ENCODE measurements at places on chromosomes 3 and 15. TPM values are rescaled to one million over a fixed set of nuclear protein-coding genes. Genes with fewer than 3 reads are reported as not detected.

The TIGIT gene
- total RNA-seq: 0.29 TPM

The PTX3 gene
- 10.1 TPM for total RNA-seq

The C15orf39 gene
- 7.7 TPM for total RNA-seq

The OR5K3 gene
- not detected for total RNA-seq

DNA sequence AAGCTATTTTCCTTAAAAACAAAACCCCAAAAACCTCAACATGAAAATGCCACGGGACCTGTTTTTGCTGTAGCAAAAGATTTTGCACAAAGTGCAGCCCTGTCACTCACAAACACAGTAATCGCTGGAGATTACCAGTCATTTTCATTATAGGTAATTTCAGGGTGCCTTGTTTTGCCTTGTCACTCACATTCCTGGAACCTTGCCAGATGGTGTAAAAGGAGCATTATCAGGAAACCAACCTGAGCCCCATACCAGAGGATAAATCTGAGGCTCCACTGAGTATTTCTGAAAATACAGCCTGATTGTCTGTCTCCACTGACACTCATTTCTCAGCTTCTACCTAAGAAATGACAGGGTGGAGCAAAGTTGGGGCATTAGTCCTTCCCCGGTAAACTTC lies 791.3 kb upstream of the LMCD1 start:
- no peak for DNase-seq

DNA sequence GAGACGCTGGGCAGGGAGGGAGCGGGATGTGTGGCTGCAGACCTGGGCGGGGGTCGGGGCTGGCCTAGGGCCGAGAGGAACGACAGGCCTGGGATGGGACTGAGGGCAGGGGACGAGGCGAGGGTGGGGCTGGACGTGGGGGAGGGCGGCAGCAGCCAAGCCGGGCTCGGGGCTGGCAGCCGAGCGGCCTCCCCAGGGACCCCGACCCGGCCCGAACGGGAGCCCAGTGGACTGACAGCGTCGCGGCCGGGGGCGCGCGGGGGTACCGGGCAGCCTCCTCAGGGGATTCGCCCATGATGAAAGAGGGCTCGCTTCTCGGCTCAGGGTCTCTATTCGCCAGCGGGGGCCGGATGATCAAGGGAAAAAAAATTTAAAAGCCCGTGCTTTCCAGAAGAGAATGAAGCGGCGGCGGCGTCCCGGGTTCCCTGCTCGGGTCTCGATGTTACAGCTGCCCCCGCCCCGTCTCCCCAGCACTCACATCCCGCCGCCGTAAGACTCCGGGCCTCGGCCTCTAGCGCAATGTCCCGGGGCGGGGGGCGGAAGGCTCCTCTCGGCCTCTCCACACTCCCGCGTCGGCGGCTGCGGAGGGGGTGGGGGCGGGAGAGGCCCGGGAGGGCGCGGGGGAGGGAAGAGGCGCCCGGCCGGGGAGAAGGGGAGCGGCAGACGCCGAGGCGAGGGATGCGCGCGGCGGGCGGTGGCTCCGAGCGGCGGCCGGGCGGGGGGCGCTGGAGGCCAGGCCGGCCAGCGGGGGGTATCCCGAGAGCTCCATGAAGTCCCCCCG lies 4.3 kb downstream of the PTH1R start:
- no peak for DNase-seq

DNA sequence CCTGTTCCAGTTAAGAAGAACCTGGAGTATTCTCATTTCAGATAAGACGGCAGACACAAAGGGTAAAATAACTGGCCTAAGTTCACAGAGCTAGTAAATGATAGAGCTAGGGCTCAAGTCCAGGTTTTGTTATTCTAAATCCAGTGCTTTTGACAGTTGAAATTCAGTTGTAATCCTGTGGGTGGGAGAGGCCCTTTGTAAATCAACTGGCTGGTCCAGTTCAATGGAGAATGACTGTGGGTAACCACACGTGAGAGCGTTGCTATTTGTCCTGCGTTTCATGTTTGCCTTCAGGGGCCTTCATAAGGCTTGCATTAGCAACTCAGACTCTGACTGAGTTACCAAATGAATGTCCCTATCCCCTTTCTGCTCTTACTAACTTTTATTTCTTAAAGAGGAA lies 24.2 kb upstream of the CD96 start:
- DNase-seq: no peak

GRCh38 chr3:40661284-40661683 lies 136.5 kb downstream of the ZNF621 start:
- DNase-seq: no peak

- DNase-seq: no peak
These were observed 28.0 kb upstream of the DCUN1D1 start for GRCh38 chr3:183008303-183008702.

GRCh38 chr15:70358871-70359647 lies 261.3 kb upstream of the TLE3 start:
- DNase-seq: peak; percentile 8

DNA sequence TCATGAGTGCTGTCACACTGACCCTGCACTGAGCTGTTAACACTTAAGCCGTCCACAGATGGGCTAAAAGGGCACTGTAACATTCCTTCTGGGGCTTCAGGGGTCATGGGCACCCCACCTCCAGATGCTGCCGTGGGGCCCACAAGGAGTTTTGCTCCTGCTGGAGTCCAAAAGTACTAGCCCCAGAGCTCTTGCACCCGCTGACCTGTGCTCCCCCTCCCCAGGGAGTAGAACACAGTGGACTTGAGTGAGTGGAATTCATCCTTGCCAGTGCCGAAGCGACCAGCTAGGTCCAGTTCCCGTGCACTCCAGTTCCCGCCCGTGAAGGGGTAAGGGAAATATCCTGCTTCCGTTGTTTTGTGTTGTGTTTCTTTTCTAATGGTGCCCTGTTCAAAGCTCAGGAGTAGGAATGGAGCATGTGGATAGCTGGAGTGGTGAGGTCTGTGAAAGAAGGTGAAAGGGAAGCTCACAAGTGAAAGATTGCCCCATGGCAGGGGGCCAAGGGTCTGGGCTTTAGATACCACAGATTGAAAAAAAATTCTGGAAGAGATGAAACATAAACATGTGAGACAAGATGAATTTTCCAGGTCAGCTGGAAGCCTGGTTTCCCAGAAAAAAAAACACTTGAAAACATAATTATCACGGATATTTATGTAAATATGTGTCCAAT lies 36.6 kb downstream of the SLCO2A1 start:
- DNase-seq: no peak

- no peak for DNase-seq
These were observed 31.7 kb upstream of the MAP4 start for GRCh38 chr3:48047841-48048464.

DNA sequence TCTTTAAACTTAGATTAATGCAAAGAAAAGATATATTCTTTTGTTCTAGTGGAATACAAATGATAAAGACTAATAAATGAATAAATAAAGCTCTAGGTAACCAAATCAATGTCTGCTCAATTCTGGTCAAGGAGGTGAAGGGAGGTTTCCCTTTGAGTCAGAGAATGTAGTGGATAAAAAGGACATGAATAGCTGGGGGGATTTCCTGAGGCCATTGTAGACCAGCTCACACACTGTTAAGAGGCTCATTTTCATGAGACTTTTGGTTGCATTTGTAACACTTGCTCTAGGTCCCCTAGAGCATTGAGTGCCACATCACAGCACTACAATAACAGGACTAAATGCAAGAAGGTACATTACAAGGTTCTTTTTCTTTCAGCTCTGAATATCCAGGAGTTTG lies 170.7 kb downstream of the TIGIT start:
- DNase-seq: no peak

- DNase-seq: no peak
These were observed 69.4 kb downstream of the AAGAB start for GRCh38 chr15:67185051-67185450.

DNA sequence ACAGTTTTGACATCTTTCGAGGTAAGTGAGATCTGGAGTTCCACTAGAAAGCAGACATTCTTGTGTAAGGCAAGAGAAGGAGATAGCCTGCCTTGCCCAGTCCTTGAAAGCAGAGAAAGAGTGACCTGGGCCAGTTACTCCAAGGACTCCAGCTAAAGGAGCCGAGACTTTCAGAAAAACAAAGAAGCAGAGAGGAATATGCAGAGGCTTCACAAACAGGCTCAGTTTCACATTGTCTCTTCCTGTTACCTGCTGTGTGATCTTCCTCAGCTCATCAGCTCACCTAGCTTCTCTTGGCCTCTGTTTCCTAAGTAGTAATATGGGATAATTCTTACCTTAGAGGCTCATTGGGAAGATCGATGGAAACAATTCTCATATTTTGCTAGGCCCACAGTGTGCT lies 81.0 kb downstream of the CDC25A start:
- no peak for DNase-seq

DNA sequence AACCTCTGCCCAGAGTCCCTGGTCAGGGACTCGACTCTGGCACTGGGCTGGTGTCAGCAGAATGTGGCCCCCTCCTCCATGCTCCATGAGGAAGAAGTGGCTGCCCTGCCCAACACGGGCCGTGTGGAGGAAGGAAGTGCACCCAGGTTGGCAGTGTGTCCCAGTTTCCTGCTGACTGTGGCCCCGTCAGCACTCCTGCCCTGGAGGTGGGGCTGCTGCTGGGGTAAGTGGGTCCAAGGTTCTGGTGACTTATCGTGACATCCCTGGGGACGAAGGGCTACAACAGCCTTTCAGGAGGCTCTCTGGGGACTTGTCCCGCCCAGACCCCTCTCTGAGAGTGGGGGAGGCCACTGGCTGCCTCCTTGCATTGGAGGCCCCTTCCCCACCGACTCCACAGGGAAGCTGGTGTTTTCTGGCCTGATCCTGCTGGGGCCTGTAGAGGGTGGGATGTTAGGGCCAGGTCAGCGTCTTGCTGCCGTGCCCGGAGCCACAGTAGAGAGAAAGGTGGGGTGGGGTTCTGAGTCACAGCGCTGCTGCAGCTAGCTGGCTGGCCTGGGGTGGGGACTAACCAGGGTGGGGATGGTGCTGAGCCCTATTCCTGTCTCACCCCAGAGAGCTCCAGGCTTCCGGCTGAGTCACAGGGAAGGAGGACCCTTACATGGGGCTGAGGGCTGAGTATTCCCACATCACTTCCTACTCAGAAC lies 10.5 kb downstream of the SEMA4B start:
- no peak for DNase-seq

Data from breast epithelium (tissue), 4 donors.